ENCODE measurements at places on chromosomes 16 and 17.
A peak's percentile ranks its signal among the peaks of the same experiment; 100 is the strongest.

DNA sequence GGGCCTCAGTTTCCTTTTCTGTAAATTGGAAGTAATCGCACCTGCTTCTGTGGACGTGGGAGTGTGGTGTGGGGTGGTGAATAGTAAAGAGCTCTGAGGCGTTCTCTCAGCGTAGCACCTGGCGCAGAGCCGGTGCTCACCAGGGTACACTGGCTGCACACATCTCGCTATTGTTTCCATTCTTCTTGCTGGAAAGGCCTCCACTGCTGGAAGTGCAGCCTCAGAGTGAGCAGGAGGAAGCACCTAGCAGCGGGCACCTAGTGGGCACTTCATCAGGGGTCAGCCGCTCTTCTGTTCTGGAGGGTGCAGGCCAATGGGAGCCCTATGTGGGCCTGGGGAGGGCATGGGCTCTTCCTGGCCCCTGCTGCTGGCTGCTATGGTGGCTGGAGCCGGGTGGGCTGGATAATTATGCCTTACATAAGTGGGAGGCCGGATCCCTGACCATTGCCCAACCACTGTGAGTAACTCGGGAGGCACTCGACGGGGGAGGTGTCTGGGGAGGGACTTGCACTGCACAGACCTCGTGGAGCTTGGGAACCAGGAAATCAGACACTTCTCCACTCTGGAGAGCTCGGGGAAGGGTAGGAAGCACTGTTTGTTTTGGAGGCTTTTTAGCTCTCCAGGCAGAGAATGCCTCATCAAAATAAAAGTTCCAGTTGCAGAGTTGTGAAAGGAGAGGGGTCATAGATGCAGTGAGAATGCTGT, 1.7 kb downstream of the MAP2K3 start:
- peak; percentile 96 for DNase-seq

GRCh38 chr17:69228576-69228975, at the start of gene ABCA10:
TSS of gene ABCA10 (minus strand) at chr17:69228824. CDS start at chr17:69225358, 3,466 bp downstream.
- DNase-seq: no peak

DNA sequence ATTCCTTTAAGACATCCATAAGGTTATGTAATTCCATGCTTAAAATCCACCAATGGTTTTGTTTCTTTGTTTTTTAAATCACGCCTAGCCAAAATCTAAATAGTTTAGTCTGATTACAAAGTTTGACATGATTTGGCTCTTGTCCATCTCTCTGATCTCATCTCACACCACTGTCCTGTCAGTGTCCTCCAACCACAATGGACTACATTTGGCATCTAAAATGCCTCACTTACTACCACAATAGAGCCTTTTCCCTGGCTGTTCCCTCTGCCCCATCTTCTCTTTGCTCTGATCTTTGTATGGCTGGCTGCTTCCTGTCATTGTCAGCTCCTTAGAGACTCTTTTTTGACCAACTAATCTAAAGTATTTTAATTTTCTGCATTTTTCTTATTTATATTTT, 157.2 kb downstream of the MYO1D start:
- no peak for DNase-seq

- DNase-seq: peak; percentile 73
Observed at GRCh38 chr16:2486645-2487516, 12.0 kb downstream of the TBC1D24 start.

GRCh38 chr16:87844120-87844733, 25.1 kb downstream of the SLC7A5 start:
- no peak for DNase-seq

DNA sequence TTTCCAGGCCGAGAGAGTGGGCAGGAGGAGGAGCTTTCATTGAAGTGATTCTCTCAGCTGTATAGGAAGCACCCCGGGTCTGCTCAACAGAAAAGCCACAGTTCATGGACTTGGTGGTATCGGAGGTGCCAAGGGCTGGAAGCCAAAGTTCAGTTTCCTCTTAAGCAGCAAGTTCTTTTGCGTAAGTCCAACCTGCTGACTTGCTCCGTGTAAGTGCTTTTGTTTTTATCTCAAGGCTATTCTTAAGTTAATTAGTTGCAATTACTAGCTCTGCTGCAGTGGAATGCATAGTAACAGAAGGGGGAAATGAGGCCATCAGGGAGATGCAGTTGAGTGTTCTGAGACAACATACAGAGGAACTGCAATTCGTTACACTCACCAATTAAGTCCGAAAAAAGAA, 44.6 kb downstream of the SMIM36 start:
- DNase-seq: no peak

GRCh38 chr16:88023786-88024185, 72.6 kb downstream of the BANP start:
- DNase-seq: no peak

- peak; percentile 65 for DNase-seq
Observed at GRCh38 chr17:76383546-76384221, 725 bp upstream of the SPHK1 start.

DNA sequence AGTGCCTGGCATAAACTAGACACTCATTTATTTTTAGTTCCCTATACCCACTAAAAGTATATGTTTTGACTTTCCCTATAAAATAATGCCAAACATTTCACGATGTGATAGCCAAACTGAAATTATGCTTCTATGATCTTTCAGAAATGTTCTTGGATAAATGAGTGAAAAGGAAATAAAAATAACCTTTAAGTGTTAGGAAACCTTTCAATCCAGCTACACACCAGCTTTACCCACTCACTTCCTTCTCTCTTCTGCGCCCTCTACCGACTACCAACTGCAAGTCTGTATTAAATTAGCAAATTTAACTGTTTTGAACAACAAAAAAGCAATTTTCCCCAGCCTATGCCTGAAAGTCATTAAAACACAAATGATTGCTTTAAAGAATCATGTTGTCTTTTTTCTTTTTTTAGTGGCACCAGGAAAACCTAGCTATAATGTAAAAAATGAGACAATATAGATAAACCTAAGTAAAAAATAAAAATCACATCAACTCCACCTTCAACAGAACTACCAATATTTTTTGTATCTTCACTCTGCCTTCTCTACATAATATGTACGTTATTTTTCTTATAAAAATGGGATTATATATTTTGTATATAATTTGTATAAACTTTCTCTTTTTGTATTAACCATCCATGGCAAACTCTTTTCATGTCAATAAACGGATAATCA, 13.2 kb upstream of the TMEM100 start:
- DNase-seq: peak; percentile 65

DNA sequence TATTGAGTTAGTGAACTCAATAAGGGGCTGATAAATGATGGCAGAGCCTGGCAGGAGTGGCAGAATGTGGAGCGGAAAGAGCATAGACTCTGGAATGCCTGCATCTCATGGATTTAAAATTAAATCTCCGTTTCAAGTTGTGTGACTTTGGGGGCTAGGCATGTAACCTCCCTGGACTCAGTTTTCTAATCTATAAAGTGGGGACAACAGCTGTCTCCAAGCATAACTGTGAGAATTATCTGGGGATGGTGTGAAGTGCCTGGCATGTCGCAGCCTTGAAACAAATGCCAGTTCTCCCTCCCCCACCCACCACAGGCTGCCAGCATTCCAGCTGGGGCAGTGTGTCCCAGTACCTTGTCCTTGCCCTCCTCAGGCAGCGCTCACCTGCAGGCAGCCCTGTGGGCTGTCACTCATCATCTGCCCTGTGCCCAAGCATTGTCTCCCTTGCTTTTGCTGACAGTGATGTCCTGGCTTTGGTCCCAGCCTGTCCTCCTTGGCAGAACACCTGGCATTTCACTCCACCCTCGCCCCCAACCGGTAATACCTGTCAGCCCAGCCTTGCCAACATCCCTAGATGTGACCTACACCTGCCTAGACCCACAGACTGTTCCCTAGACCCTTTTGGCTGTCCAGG, 129.6 kb downstream of the MRM1 start:
- DNase-seq: no peak

DNA sequence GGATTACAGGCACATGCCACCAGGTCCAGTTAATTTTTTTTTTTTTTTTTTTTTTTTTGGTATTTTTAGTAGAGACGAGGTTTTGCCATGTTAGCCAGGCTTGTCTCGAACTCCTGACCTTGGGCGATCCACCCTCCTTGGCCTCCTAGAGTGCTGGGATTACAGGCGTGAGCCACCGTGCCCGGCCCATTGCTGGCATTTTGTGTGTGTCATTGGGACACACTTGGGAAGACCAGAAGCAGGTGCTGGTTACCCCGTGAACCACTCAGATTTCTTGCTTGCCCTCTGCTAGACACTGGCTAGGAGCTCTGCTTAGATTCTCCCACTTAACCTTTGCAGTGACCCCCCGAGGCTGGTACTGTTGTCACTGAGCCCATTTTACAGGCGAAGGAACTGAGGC, 229.3 kb downstream of the IRF8 start:
- no peak for DNase-seq

- DNase-seq: no peak
Observed at GRCh38 chr16:11218604-11218962, 37.4 kb downstream of the SOCS1 start.

DNA sequence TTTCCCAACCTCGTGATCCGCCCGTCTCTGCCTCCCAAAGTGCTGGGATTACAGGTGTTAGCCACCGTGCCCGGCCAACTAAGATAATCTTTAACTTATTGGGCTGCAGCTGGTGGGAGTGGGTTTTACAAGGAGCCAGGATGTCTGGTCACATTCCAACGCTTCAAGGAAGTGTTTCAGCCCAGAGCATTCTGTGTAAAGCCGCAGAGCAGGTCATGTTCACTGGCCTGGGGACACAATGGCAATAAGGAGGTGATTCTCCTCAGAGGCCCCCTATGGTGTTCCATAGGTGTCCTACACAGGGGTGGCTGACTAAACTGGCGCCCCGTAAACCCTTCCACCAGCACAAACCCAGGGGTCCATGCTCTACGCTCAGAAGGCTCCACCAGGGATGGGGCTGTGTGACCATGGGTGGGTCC, 1.2 kb downstream of the QPRT start:
- DNase-seq: no peak

GRCh38 chr17:7947651-7948050, 15.6 kb downstream of the CNTROB start:
- no peak for DNase-seq

DNA sequence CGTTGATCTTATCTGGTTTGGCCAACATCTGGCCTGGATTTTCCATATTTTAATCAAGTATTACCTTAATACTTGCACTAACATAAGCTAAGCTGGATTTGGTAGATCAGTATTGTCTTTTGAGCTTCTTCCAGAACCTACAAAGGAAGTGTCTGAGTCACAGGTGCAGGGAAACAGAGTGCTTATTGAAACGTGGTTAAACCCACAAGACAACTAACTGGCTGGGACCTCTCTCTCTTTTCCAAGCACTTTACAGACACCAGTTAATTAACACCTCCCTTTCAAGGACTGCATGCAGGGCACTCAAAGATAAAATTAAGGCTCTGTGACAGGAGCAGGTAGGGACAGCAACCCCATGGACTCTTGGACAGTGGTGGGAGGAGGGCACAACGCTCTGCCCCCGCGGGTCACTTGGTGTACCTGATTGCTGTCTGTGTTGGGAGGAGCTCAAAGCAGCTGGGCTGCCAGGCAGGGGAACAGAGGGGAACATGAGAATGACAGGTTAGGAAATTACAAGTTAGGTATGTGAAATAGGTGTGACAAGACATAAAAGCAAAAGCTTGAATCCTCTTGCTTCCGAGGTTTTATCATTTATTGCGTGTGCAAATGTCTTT, 133.7 kb upstream of the MON1B start:
- DNase-seq: no peak

DNA sequence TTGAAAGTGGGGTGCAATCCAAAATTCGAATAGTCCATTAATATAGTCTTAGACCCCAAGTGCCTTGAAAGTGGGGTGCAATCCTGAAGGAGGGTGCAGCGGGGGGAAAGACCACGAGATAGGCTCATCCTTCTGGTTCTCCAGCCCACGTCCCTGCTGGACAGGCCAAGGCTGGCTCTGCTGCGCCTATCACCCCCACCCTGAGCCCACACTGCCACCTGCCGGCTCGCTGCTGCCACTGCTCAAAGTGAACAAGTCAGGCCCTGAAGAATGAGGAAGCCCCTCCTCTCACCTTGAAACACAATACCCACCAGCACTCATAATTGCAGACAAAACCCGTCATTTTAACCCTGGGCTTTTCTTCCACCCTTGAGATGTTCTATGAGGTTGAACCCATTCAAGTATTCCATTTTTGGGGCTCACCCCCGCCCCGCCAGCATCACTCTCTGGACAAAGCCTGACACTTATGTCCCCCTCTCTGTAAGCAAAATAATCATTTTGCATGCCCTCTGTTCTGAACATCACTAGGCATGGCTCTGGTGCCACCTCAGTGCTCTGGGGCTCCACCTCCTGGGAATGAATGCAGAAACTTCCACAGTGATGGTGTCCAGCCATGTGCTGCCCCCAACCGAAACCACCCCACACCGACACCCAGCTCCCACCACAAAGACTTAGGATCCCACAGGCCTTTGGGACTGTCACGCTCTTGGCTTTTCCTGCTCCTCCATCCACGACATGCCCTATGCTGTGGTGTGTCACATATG, 56.8 kb downstream of the BEAN1 start:
- peak; percentile 83 for DNase-seq

GRCh38 chr17:2952174-2952845, 111.1 kb downstream of the OR1D5 start:
- no peak for DNase-seq

DNA sequence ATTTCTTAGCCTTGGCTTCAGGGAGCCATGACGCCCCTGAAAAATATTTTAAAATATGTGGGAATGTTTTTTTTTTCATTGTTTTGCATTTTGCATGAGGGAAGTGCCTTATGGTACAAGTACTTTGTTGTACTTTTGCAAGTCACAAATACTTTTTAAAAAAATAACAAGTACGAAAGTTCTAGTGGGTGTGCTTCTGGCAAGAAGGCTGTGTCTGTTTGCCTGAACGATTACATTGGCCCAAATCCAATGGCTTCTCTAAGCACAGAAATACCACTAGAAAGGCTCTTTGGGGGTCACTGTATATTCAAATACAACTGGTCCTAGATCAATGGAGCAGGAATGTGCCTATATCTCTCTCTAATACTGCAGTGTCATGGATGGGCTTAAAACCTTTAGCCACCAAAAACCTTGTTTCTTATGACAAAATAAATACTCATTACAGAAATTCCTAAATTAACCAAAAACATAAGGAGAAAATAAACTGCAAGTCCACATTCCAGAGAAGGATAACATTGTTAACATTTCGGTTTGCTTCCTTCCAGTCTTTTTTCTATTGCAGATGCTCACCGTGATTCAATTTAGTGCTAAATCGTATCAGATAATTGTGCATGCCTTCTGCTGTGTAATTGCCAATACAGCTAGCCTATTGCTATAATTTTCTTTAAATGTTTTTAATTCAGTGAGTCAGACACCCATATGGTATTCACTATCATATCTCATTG, 97.4 kb downstream of the VAT1L start:
- no peak for DNase-seq

DNA sequence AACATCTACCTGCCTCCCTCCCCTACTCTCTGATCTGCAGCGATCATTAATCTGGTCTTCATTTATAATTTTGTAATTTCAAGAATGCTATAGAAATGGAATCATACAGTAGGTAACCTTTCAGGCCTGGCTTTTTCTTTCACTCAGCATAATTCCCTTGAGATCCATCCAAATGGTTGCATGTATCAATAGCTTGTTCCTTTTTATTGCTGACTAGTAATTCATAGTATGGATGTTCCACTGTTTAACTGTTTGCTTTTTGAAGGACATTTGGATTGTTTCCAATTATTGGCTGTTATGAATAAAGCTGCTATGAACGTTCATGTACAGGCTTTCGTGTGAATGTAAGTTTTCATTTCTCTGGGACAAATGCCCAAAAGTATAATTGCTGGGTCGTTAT, 125.2 kb downstream of the USP31 start:
- DNase-seq: no peak

- DNase-seq: no peak
Observed at GRCh38 chr16:73306901-73307413, 259.0 kb upstream of the ZFHX3 start.

- DNase-seq: peak; percentile 66
Observed at GRCh38 chr16:80804056-80804525, 307 bp downstream of the CDYL2 start.

GRCh38 chr16:80047842-80048241, 447.3 kb upstream of the MAF start:
- no peak for DNase-seq
